Stimulated activated memory B cell treated with anti-CD40 and anti-IgM and Interleukin-4, amounts not matched to agents 10 μg/mL and 1 μg/mL and 100 μg/mL, for 72 hours (primary cell): ENCODE measurements at places on chromosomes 2 and 18.

DNA sequence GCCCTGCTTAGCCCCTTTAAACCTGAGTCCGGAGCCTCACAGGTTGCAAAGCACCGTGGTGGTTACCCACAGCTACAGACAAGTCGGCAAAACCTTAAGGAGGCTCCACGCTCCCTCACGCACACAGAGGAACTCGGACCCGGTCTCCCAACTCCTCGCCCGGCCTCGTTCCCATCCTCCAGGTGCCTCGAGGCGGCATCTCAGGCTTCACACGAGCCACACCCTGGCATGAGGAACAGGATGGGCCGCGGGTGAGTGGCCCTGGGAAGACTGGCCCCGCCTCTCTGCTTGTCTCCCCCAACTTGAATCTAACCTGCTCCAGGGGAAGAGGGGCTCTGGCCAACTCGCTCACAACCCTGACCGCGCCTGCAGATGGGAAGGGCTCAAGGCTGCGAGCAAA is 97.4 kb downstream of the EIPR1 start:
- no peak for ATAC-seq

- ATAC-seq, result no peak
Measured at GRCh38 chr2:46135958-46136357, 161.2 kb upstream of the EPAS1 start.

GRCh38 chr18:34281290-34281689 is 56.6 kb upstream of the NOL4 start:
- ATAC-seq, result no peak

DNA sequence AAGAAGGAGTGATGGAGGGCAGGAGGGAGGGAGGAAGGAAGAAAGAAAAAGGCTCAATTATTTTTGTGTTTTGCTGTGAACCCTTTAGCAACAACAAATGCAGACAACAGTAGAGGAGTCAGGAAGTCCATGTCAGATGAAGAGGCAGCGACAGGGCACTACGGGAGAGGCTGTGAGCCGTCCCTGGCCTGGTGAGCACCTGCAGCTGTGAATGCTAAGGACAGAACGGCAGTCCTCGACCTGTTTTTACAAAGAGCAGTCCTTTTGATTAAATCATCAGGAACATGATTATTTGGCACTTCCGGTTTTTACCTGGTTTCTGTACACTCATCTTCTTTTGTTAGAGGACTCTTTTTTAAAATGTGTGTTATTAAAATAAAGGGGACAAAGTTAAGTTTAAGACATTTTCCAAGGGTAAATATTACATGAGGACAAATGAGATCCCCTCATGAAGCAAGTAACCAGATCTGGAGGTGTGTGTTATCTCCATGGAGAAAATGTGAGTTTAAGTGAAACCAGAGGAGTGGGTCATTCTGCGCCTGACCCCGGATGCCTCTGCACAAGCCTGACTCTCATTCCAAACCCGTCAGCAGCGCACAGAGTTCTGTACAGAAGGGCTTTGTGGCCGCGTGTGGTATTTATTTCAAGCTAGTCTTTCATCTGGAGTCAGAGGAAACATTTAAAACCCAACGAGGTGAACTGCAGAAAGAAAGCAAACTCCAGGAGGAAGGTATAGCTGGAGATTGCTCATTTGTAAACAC is 492.5 kb downstream of the SOX11 start:
- no peak for ATAC-seq

- no peak for ATAC-seq
Measured at GRCh38 chr2:162230761-162231160, 12.5 kb downstream of the FAP start.

DNA sequence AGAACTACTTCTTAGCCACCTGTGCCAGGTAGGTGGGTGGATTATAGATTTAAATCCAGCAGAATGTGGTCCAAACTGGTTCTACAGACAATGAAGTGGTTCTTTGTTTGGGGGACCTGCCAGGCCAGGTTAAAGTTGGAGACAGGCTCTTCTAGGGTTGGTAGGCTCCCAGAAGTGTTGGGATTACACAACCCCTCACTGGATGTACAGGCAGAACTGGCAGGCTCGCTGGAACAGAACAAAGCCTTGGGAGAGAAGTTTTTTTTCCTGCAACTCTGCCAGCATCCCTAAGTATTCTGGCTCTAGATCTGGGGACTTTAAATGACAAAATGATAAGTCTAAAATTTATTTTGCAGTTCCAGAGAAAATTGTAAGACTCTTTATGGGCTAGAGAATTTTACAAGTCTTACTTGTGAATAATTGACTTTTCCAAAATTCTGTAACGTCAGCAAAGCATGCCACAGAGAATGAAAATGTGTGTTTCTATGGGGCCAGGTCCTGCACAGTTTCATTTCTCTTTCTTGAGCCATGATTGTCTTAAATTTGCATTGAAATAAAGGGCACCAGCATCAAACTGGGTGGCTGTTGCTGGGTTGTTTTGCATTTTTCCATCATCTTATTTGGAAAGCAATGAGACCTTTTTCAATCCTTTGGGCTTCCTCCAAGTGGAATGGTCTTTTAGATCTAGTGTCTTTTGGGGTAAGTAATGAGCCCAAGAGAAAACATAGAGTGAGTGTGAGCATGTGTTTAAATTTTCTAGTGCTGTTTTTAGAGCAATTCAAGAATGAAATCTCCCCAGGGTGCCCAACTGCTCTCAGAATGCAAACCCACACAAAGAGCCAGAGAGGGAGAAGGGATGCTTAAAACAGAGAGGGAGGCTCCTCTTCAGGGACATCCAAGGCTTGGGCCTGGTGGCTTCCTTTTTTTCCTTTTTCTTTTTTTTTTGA is 32.4 kb upstream of the ATL2 start:
- peak; percentile 91 for ATAC-seq

DNA sequence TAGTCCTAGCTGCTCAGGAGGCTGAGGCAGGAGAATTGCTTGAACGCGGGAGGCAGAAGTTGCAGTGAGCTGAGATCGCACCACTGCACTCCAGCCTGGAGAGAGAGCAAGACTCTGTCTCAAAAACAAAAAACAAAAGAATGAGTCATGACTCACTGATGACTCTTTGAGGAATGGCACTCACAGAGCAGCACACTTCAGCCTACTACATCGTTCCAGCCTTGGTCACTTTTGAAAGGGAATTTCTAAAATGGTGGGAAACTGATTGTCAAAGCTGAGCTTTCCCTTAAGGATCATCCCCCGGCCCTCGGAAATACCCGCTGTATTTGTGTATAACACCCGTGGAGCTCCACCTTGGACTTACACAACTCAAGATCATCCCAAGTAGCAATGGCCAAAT is 217.3 kb upstream of the HS6ST1 start:
- no peak for ATAC-seq

GRCh38 chr2:16709769-16710168 is 44.1 kb upstream of the CYRIA start:
- no peak for ATAC-seq

DNA sequence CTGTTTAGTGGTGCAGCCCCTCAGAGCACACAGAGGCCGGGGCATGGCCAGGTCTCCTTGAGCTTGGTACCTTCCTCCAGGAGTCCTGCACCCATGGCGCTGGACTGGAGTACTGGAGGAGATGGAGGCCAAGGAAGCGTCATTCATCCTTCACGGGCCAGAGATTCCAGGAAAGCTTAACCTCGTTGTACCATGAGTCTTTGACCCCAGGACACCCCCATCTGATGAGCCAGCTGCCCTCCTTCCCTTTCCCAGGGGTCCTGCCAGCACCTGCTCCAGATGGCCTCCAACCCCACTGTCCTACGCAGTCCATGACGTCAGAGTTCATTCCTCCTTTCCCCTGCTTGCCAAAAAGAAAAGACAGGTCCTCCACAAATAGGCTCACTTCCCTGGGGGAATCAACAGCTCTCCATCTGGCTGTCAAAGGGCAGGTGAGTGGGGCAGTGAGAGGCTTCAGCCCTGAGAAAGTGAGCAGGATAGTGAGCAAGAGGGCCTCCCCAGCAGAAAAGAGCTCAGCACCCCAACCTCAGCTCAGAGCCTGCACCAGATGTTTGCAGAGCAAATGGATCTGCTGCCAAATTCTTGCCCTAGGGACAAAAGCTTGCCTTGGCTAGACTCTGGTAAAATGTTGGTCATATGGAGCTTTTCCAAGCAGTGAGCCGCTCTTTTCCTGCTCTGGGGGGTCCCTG is 4.5 kb upstream of the NPPC start:
- ATAC-seq, result no peak

GRCh38 chr2:221228214-221228769 is 343.8 kb downstream of the EPHA4 start:
- no peak for ATAC-seq

DNA sequence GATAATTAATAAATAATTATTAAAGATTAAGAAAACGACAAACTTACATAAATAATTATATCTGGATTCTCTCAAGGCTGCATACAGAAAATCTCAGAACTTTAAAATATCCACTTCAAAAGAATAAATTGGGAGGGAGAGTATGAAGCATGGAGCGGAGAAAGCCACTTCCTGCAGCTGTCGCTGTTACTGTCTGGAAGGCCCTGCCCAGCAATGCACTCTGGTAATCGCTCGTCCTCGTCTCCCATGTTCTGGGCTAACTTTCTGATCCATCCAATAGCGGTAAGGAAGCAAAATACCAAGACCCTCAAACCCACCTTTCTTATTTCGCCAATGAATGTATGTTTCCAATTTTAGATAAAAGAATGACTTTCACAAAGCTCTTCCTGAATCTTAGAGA is 26.7 kb downstream of the CYRIA start:
- no peak for ATAC-seq

GRCh38 chr2:95034221-95034620 is 8.7 kb downstream of the MAL start:
- no peak for ATAC-seq
